ENCODE measurements at places on chromosomes 12 and 14.
A peak's percentile ranks its signal among the peaks of the same experiment; 100 is the strongest.

- DNase-seq, result no peak
Observed at GRCh38 chr12:70185301-70185700, 57.9 kb upstream of the CNOT2 start.

DNA sequence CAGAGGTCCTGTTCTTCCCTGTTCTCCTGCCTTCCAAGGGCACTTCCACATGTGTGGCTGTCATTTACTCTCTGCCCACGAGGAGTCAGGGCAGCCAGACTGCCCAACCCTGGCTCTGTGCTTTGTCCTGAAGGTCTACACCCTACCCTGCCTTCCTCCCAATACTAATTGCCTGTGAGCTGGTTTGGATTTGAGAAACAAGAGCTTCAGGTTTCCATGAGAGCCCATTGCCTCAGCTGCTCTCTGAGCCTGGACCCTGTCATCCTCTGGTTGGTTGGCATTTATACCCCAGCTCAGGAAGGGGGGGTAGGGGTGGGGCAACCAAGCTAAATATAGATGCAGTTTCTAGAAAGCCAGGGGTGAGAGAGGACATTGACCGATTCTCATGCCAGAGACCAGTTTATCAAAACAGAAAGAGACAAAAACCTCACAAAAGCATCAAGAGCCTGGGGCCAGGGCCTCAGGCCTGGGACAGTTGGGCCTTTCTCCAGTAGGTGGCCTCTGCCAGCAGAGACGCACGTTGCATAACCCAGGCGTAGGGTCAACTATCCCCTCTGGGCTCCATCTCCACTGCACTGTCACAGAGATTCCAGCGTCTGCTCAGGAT lies 34.5 kb downstream of the VDR start:
- no peak for DNase-seq

DNA sequence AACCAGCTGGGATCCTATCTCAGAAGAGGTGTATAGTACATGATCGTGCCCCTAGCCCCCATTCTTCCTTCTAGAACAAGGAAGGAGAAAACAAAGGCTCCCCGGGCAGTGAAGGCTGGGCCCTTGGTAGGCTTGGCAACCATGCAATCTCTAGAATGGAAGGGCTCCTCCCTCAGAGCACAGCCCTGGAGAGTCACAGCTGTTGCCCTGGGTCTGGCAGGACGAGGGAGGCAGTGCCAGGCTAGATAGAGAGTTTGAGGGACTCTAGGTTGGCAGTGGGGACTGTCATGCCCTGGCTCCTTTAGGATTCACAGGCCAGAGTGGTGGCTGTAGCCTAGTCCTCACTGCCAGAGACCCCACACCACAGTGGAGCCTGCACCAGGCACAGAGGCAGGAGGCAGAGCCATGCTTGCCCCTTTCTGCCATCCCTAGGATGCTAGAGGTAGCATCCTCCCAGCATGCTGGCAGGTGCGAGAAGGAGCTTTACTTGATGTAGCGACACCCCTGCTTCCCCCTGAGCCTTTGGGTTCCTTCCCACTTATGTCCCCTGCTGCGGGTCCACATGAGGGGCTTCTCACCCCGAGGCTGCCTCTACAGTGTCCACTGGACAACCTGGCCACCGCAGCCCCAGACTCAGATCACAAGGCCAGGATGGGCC lies 33.4 kb upstream of the CIPC start:
- no peak for DNase-seq

DNA sequence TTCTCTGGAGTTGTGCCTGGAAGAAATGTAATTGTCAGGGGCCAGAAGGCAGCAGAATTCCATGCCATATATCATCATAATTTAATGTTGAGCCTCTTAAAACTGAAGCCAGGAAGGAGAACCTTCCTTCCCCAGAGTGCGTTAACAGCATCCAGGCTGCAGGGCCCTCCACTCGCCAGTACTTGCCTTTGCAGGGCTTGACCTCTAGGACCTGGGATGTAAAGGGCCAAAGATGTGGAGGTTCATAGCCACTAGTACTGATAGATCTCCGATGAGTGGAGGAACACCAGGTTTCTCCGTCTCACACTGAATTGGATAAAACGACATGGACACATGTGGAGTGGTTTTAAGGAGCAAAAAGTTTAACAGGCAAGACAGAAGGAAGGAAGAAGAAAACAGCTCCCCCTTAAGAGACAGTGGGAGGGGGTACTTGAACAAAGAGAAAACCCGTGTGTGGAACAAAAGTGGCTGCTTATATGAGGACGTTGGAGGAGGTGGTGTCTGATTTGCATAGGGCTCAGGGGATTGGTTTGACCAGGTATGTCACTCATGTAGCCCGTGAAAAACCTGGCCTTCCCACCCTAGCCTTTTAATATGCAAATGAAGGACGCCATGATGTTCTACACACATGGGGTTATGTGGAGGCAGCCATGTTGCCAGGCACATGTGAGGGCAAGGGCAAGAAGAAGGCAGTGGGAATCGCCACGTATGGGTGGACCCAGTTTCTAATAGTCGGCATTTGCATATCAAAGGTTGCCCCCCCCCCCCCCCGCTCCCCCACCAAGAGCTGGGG lies 38.8 kb upstream of the WSCD2 start:
- no peak for DNase-seq

GRCh38 chr12:103855896-103856657 lies 15.0 kb upstream of the NT5DC3 start:
- DNase-seq, result no peak

- peak; percentile 57 for DNase-seq
Observed at GRCh38 chr12:51246254-51246853, 7.7 kb downstream of the DAZAP2 start.

DNA sequence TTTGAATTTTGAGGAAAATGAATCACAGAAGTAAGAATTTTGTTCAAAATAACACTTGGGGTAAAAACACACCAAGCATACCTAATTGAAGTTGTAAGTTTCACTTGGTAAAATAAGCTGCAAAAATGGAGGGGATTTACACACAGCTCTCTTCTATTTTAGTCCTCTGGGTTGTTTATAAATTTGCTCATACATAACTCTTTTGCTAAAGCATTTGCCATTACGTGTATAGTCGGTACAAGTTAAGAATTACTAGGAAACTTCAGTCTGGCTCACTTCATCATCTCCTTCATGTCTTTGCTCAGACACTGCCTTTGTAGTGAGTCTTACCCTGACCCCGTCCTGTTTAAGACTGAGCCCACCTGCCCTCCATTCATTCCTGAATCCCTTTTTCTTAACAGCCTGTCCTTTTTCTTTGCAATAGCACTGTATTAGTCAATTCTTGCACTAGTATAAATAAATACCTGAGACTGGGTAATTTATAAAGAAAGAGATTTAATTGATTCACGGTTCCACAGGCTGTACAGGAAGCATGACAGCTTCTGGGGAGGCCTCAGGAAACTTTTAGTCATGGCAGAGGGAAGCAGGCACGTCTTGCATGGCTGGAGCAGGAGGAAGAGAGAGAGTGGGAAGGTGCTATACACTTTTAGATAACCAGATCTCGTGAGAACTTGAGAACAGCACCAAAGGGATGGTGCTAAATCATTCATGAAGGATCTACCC lies 451.1 kb downstream of the PCNX1 start:
- no peak for DNase-seq

- DNase-seq, result no peak
Observed at GRCh38 chr14:79992407-79993198, 218.7 kb downstream of the DIO2 start.

GRCh38 chr12:75856235-75856634 lies 175.3 kb downstream of the PHLDA1 start:
- DNase-seq, result no peak

GRCh38 chr12:18646286-18646890 lies 91.4 kb downstream of the PLCZ1 start:
- DNase-seq, result no peak

- DNase-seq, result no peak
Observed at GRCh38 chr12:128069359-128069997, 197.5 kb upstream of the TMEM132C start.

DNA sequence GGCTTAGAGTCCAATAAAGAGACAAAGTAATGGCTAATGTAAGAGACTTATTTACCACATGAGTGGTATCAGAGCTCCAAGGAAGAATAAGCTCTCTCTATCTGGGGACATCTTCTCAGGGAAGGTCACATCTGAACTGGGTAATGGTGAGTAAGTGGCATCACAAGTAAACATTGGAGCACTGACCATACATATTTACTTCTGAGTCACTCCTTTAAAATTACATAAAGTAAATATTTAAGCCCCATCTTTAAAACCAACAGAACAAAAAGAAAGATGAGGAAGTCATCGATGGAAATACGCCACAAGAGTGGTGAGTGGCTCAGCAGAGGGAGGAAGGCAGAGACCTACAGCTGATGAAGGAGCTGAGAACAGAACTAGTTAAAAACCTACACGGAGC lies 159.9 kb downstream of the DUSP6 start:
- DNase-seq, result no peak

- DNase-seq, result no peak
Observed at GRCh38 chr12:80681287-80681686, 26.1 kb upstream of the MYF6 start.

- DNase-seq, result no peak
Observed at GRCh38 chr12:3036901-3037600, 40.1 kb upstream of the TSPAN9 start.

DNA sequence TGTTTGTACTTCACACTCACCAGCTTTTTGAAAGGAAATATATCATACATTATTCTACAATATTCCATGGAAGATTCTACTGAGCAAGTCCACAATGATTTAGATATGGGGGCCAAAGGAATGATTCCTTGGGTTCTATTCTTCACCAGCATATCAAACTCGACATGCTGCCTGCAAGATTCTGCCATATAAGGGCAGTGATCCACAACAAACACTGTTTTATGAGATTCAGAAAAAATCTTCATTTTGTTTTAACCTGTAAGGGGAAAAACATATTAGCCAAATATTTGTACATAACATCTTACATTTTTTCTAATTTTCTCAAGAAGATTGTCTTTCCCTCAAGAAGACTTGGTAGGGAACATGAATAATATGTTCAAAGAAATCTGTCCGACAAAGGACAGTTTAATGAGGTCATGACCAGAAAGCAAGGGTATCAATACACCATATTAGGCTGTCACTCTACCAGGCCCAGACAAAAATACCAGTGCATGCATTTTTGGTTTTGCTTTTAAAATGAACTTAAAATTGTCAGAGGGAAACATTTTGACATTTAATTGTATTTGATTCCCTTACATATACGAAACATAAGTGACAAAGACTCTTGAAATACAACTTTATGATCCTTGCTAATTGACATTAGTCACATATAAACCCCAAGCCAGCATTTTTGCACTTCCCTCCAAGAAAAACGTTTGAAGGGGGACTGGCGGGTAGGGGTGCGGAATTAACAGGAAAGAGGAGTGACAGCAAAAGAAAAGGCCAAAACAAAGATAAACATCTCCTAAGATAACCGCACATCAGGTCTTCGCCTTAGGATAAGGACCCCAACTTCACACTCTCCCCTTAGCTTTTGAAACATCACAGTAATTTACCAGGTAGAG lies 980 bp downstream of the INTS13 start:
- DNase-seq, result no peak

DNA sequence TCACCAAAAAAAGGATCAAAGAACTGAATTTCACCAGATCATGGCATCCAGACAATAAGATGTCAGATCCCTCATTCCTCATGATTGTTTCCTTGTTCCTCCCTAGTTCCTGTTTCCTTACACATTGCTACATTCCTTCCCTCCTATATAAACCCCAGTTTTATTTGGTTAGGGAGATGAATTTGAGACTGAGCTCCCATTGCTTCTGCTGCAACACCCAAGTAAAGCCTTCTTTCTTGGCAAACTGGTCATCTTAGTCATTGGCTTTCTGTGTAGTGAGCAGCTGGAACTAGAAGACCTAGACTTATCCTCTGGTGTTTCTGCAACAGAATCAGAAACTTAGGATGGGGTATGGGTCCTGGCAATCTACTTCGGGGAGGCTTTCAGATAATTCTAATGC lies 217.9 kb downstream of the NOVA1 start:
- no peak for DNase-seq

GRCh38 chr12:46413368-46413767 lies 40.8 kb upstream of the SLC38A2 start:
- DNase-seq, result no peak

DNA sequence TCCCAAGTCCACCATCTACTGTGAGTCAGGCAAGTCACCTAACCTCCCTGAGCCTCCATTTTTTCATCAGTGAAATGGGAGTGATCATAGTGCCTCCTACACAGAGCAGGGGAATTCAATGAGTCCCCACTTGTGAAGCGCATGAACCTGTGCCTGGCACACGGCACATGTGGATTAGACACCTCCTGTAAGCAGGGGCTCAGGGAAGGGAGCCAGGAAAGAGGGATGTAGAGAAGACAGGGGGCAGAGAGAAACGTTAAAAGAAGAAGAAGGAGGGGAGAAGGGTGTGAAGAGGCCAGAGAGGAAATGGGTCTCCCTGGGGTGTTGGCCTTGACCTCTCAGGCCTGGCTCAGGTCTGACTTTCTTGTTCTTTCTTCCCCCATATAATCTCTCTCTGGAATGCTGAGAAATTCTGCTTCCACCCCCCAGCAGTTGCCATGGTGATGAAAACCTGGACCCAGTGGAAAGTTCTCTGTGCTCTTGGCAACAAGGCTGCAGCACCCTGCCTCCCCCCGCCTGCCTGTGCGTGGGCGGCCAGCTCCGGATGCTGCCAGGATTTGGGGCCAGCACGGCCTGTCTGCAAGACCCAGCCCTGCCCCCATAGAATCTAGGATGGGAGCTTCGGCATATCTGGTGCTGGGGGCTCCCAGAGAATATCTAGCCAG lies 94.5 kb downstream of the CALM1 start:
- DNase-seq, result no peak

- peak; percentile 4 for DNase-seq
Observed at GRCh38 chr12:117587631-117588287, 226.3 kb upstream of the NOS1 start.

- DNase-seq, result no peak
Observed at GRCh38 chr14:77084985-77085384, 13.1 kb upstream of the CIPC start.

GRCh38 chr12:88579601-88580050 lies 645 bp downstream of the KITLG start:
- DNase-seq, result no peak

- DNase-seq, result no peak
Observed at GRCh38 chr12:52251367-52252051, 18.5 kb downstream of the KRT7 start.

DNA sequence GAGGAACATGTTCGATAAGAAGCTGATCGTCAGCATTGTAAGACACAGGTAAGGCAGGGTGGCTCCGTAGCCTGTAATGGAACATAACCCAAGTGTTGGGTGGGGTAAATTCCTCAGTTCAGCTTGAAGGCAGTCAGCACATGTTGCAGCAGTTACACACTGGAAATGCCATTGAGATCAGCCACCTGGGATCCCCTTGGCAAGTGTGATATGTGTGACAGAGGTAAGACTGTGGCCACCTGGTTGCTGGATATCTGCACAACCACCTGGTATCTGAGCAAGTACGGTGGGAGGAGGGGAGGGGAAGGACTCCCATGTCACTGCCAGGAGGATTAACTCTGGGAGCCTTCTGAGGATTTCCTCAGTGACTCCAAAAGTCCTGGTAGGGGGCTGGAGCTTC lies 158.0 kb upstream of the CAND1 start:
- DNase-seq, result no peak

DNA sequence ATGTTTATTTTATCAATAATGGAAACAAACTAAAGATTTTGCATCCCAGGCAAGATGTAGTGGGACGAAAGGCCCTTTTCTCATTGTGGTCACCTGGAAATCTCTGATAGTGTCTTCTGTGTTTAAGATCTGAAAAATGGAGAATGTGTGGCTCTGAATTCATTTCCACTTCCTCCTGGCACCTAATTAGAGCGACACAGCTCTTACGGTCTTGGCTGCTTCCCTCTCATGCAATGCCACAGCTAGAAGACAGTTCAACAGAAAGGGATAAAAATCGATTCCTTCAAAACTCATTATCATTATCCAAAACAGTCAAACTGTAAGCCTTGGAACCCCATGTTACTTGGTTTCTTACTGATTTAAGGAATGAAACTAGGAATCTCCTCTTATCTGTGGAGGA lies 9.3 kb downstream of the ST8SIA1 start:
- no peak for DNase-seq

Measured in CD4-positive, alpha-beta T cell treated with Interferon gamma for 1 hour (primary cell).